Right ventricle myocardium inferior (tissue), 1 donor: ENCODE measurements at places on chromosomes 1 and 21. TPM values are rescaled to one million over a fixed set of nuclear protein-coding genes. Genes with fewer than 3 reads are reported as not detected.

The FLG2 gene
- total RNA-seq, result not detected

- no peak for DNase-seq
These were observed 480.6 kb downstream of the CAMTA1 start for GRCh38 chr1:7265771-7266371.

DNA sequence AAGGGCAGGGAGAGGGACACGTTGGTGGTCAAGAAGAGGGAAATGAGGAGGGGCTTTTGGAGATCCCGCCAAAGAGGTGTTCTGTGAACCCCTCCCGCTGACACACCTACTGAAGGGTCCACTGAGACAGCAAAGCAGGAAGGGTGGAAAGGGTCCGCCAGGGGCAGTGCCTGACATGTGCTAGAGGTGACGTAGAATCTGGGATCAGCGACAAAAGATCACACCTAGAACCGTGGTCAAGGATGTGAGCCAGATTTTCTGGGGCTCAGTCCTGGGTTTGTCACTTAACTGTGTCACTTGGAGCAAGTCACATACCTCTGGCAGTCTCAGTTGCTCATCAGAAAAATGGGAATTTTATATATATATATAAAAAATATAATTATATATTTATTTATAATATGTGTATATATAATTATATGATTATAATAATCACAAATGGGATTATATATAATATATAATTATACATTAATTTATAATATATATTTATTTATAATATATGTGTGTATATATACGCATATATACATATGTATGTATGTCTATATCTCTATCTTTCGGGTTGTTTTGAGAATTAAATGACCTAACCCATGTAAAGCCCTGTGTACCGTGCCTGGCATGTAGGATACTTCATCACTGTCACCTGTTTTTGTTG is 35.0 kb upstream of the ATP5PO start:
- DNase-seq, result no peak

- no peak for DNase-seq
These were observed 66.0 kb downstream of the XCL2 start for GRCh38 chr1:168477792-168478191.

DNA sequence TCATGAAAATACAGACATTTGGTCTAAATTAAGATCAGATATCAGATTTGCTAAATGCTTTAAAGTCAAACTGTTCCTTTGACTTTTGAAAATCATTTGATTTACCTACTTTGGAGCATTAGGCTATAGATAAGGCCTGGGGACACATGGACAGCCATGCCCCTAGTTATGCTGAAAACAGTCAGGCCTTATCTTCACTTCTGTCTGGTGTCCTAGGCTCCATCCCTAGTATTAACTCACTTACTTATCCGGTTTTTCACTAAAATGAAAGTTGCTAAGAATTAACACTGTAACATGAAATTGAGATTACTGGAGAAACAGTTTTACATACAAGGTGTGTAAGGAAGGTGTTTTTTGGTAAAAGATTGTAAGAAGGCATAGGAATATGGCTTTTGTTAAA is 4.5 kb upstream of the CATSPERE start:
- DNase-seq, result no peak
